ENCODE measurements at places on chromosomes 11 and 22.

- no peak for DNase-seq
Measured at GRCh38 chr11:115887727-115888126, 383.5 kb upstream of the CADM1 start.

DNA sequence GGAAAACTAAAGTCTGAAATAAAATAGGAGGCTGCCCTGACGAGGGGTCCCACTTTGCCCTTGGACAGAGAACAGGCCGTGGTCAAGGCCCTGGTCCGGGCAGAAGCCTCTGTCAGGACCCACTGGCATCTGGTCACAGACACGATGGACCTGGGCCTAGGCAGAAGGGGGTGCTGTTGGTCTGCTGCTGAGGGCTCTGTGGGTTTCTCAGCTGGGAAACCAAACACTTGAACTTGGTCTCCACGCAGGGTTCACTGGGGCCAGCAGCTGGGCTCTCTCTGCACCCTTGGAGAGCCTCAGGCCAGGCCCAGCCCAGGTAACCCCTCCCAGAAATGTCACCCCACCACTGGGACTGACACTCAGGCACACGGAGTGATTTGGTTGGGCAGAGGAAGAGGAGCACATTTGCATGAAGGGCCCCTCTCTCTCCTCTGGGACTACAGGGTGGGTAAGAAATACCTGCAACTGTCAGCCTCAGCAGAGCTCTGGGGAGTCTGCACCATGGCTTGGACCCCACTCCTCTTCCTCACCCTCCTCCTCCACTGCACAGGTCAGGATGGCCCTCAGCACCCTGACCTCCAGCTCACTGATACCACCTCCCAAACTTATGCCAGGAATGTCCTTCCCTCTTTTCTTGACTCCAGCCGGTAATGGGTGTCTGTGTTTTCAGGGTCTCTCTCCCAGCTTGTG is 48.1 kb upstream of the TOP3B start:
- no peak for DNase-seq

DNA sequence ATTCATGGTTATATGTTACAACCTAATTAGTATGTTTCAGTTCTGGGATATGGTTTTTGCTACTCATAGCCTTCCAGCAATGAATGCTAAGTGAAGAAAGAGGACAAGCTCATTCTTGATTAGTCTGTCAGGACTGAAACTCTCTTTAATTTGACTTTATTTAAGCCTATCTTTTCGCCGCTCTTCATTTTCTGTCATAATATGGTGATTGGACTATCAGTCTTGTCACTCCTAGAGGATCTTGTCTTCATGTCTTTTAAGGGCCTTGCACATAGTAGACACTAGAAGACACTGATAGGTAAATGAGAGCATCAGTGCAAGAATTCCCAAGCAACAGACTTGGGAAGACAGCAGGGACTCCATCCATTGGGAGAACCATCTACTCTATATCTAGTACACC is 18.9 kb upstream of the MTCH2 start:
- DNase-seq: no peak

- DNase-seq: no peak
Measured at GRCh38 chr11:70872955-70873735, 379.2 kb downstream of the SHANK2 start.

GRCh38 chr11:6225896-6226295 is 8.5 kb downstream of the FHIP1B start:
- DNase-seq: no peak

DNA sequence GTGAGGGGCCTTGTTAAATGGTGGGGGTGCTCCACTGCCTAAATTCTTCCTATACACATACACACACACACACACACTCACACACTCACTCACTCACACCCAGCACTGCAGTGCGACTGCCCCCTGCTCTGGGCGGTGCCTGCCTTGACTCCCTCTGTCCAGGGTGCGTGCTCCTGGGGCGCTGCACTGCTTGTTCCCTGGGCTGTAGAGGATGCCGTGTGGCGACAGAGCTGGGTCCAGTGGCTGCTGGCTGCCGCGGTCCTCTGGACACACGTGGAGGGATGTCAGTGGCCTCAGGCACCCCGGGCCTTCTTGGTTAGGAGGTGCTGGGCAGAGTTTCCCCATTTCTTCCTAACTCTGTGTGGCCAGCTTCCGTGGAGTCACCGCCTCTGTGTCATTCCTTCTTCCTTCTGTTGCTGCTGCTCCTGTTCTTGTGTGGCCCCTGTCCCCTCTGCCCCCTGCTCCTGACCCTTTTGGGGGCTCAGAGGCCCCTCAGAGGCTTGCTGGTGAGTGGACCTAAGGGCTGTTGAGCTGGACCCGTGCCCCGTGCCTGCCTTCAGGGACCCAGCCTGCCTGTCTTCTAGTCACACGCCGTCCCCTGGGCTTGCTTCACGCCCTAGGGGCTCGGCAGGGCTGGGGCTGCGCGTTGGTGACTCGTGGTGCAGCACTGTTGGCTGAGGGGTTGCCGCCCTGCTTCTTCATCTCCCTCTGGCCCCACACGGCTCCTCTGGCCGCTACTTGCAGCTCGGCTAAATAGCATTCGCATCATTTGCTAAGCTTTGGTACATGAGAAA is 147.0 kb downstream of the TBC1D22A start:
- DNase-seq: no peak

DNA sequence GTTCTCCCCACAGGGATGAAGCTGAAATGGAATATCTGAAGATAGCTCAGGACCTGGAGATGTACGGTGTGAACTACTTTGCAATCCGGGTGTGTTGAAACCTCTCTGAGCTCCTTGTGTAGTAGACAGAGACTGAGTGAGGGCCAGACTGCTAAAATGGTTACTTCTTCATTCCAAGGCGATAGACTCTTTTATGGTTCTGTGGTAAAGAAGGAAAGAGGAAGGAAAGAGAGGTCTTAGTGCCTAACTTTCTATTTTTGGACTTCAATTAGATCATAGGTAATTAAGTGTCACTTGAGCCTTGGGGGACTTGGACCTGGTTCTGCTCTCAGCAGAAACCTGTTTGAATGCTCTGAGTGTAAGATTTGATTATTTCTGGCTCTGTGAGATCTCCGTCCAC is 54.7 kb downstream of the NF2 start:
- no peak for DNase-seq

GRCh38 chr22:21971858-21972275 is 10.7 kb downstream of the TOP3B start:
- DNase-seq: no peak

GRCh38 chr22:49968313-49968830 is 7.8 kb downstream of the PIM3 start:
- peak; percentile 3 for DNase-seq

GRCh38 chr11:45538363-45538762 is 127.1 kb downstream of the CHST1 start:
- no peak for DNase-seq

- DNase-seq: no peak
Measured at GRCh38 chr11:76637491-76638269, 32.9 kb downstream of the LRRC32 start.

DNA sequence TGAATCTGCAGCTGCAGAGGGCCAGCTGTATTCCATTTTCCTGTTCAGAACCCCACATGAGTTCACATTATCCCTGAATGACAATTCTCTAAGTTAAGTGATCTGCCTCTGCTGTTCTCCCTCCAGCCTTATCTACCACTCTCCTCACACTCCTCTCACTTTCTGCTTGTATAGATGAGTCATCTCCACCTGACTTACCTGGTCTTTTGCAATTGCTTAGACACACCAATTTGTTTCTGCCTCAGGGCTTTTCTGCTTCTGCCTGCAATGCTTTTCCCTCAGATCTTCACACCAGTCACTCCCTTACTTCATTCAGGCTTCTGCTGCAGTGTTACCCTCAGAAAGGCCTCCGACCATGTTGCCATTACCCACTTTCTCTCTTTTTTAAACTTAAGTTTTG is 118.1 kb downstream of the ATM start:
- no peak for DNase-seq

DNA sequence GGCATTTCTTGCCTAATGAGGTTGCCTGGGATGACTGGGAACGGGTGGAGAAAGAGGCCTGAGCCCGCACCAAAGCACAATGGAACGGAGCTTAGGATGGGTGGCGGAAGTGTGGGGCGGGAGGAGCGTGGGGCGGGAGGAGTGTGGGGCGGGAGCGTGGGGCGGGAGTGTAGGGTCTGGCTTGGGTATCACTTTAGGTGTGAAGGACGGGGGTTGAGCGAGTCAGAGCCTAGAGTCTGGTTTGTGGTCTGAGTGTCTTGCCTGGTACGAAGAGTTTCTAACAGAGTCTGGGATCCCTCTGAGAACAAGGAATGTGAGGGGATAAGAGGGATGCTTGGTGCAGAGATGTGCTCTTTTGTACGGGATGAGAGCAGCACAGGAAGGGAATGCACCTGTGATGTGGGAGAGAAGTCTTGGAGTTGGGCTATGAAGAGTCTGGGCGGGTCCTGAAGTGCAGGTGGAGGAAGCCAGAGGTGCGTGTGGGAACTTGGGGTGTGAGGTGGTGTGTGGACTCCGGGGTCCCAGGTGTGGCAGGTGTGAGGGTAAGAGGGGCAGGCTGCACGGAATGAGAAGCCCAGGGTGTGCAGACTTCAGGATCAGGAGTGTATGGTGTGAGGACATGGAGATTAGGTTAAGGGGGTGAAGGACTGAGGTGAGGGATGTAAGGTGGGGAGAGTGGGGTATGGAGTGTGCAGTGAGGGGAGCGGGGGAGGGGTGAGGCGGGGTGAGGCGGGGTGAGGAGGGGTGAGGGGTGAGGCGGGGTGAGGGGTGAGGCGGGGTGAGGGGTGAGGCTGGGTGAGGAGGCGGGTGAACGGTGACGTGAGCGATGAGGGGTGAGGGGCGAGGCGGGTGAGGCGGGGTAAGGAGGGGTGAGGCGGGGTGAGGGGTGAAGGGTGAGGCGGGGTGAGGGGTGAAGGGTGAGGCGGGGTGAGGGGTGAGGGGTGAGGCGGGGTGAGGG is 1.0 kb downstream of the SYCE3 start:
- no peak for DNase-seq

GRCh38 chr11:17812091-17812864 is 77.7 kb downstream of the KCNC1 start:
- DNase-seq: no peak

GRCh38 chr11:74566146-74566960 is 26.0 kb upstream of the POLD3 start:
- DNase-seq: no peak

DNA sequence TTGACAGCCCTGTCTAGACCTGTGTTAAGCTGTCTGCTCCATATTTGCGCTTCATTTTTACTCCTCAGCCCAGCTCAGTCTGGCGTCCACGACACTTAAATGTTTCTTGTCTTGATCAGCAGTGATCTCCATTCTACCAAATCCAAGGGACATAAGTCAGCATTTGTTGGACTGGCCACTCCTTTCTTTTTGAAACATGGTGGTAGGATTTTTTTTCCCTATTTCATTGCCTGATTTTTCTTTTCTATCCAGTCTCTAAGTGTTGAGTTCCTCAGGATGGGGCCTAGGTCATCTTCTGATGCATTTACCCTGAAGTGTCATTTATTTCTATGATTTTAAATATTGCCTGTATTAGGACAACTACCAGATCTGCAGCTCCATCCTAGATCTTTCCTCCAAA is 873 bp downstream of the NCAPH2 start:
- DNase-seq: no peak

GRCh38 chr11:130520271-130520671 is 71.8 kb downstream of the ADAMTS15 start:
- no peak for DNase-seq

- no peak for DNase-seq
Measured at GRCh38 chr11:7050191-7050590, 29.9 kb downstream of the NLRP14 start.

DNA sequence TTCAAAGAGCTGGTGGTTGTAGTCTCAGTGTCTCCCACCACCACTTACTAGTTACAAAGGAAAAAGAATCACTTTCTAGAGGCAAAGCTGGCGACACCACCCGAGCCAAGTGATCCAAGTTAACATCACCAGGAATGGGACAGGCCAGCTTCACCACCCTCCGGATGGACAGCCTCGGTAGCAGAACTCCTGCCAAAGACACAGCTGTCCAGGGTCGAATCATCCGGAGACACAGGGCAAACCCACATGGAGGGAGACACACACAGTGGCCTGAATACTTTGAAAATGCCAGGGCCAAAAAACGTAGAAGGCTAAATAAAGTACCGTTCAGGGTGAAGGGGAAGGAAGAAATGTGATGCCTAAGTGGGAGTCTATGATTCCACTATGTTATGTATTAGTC is 33.1 kb downstream of the KCNQ1 start:
- no peak for DNase-seq

GRCh38 chr11:45846174-45846675 is 1.1 kb upstream of the CRY2 start:
- DNase-seq: no peak

GRCh38 chr11:10322401-10322800 is 17.5 kb downstream of the ADM start:
- no peak for DNase-seq

DNA sequence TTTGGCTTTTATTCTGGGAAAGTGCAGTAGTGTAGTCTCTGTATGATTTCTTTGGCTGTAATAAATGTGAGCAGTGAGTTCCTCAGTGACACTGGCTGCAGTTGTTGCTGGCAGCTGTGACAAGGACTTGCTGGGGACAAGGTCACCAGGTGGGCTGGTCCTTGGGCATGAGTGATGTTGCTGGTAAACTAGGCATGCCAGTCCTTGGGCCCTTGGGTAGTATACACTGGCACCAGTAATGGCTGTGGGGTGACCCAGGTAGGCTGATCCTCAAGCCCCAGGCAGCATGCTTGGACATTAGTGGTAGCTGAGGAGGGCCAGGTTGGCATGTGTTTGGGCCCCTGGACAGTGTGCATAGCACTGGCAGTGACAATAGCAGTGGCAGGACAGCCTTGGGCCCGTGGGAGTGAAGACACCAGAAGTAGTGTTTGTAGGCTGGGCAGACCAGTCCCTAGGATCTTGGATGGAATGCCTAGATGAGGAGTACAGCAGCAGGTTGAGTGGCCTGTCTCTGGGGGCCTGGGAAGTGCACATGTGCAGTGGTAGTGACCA is 164.3 kb downstream of the GUCY1A2 start:
- DNase-seq: no peak

DNA sequence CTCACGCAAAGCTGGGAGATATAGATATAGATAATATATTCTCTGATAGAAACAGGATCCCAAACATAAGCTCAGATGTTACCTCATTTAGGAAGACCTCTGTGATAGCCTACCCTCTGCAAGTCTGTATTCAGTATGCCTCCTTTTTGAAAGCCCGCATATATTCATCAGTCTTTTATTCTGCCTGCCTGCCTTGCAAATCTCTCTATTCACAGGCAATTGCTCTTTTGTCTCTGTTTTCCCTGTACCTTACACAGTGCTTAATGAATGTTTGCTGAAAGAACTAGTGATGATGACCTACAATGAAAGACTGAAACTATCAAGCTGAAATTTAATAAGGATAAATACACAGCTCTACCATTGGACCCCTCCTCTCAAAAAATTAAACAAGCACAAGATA is 18.4 kb downstream of the DEUP1 start:
- no peak for DNase-seq

GRCh38 chr22:20405931-20406685 is 12.2 kb downstream of the ZNF74 start:
- DNase-seq: no peak

DNA sequence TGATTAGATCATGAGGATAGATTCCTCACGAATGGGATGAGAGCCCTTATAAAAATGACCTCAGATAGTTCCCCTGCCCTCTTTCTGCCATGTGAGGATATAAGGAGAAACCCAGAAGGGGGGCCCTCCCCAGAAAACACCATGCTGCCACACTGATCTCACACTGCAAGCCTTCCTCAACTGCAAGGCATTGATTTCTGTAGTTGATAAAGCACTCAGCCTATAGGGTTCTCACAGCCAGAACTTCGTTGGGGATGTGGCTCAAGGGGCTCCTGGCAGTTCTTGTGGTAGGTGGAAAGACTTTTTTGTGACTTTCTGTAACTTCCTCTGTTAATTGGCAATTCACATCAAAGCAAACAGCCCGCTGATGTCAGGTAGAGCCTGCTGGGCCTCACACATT is 108.9 kb downstream of the CD44 start:
- peak; percentile 26 for DNase-seq

GRCh38 chr11:62540804-62541701 is 5.6 kb downstream of the AHNAK start:
- DNase-seq: no peak
